SK-N-DZ (cell line): ENCODE measurements at places on chromosomes 7 and 10.

DNA sequence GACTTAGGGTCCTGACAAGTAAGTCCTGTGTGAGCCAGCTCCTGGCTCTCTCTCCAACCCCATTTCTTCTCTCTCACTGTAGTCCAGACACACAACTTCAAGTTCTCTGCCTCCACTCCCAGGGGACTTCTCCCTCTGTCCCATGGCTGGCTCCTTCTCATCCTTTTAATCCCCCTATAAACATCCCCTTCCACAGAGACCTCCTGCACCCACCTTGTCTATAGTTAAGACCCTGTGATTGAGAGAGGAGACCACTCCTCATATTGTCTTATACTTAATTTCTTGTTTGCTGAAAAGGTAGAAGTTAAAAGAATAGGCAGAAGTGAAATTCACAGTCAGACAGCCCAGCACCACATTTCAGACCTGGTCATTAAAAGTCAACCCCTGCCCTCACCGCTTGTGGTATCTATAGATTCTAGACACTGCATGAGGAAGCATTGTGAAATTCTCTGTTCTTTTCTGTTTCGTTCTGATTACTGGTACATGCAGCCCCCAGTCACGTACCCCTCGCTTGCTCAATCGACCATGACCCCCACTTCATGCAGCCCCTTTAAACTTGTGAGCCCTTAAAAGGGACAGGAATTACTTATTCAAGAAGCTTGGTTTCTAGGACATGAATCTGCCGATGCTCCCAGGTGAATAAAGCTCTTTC is 125.6 kb upstream of the FRMD4A start:
- no peak for DNase-seq

GRCh38 chr10:5488272-5489161 is 10.9 kb downstream of the CALML5 start:
- no peak for DNase-seq

GRCh38 chr10:14003517-14004184 is 327.1 kb downstream of the FRMD4A start:
- no peak for DNase-seq

DNA sequence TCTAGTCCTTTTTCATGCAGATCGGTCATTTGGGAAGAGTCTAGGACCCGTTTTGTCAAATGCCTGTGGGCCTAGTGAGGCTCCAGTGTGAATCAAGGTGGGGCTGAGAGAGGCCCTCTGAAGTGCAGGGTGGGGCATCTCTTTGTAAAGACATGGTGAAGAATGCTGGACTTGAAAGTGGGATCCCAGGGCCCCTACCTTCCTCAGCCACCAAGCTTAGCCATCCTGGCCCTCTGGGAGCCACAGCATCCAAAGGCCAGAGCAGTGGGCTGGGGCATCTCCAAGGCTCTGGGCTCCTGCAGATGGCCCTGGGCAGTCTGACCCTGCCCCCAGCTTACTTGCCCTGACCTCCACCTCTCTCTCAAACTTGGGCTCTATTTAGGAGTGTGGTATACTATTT is 78.5 kb downstream of the ADCY1 start:
- DNase-seq: no peak

- peak; percentile 63 for DNase-seq
Observed at GRCh38 chr10:101829561-101830315, 11.5 kb upstream of the OGA start.

DNA sequence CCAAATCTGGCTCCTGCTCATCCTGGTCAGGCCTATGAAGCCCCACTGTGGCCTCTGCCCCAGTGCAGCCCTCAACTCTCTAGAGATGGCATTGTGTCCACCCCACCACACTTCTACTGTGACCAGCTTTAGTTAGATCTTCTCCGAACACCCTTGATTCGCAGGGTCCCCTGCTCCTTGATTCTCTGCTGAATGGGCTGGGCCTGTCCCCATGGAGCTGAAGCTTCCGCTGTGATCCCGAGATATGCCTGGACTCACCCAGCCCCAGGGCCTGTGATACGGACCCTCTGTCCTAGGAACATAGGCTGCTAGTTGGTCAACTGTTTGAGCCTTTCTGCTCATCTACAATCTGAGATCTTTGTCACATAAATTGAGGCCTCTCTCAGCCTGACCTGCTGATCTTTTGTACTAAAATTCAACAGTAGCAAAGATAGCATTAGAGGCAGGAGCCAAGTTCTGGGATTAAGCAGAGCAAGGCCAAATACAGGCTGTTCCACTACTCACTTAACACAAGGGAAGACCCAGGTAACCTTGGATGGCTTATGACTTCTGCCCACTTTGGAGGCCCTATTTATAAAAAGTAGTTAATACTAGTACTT is 6.5 kb upstream of the PPIF start:
- no peak for DNase-seq

GRCh38 chr7:30139836-30140384 is 5.1 kb downstream of the MTURN start:
- no peak for DNase-seq

DNA sequence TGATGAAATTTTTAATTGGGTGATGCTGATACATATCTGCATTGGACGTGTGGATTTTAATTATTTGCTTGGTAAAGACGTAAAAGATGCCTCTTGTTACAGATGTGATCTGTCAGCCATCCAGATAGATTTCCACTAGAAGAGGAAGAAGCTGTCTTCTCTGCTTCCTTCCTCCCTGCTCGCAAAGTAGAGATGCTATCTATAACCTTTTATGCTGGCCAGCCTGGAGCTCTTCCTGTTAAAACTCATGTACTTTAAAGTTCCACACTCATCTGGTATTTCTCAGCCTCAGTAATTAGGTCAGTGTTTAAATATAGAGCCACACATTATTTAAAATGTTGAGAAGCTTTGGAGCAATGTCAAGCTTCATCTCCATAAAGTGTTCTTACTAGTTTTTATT is 51.2 kb upstream of the TMEM229A start:
- DNase-seq: peak; percentile 83

GRCh38 chr10:117346574-117346973 is 28.7 kb downstream of the PDZD8 start:
- DNase-seq: no peak

DNA sequence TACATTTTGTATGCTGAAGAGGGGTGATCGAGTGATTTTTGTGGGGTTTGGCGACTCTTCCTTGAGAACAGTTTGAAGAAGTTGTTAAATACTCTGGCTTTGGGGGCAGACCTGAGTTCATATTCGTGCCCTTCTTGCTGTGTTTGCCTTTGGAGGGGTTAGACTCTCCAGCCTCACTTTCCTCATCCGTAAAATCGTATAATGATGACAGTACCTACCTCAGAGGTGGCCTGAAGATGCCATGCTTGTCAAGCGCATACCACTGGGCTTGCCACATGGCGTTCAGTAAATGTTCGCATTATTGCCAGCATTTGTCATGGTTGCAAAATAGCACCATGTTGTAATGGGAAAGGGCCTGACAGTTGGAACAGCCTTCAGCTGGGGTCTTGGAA is 1.3 kb downstream of the STK17A start:
- DNase-seq: no peak

DNA sequence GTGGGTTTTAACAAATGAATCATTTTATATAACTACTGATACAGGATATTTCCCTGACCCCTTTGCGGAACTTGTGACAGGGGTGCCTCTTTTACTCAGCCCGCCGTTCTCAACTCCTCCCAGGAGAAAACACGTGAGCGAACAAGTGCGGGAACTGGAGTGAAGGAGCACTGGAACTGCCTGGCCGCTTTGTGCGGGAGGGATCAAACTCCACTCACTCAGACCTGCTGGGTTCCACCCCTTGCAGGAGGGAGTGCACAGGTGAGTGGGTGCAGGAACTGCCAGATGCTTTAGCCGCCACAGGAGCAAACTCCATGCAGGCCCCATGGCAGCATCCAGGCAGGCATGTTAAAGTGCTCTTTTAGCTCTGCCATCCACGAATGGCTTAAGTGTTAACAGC is 513.4 kb upstream of the GRM3 start:
- DNase-seq: no peak

DNA sequence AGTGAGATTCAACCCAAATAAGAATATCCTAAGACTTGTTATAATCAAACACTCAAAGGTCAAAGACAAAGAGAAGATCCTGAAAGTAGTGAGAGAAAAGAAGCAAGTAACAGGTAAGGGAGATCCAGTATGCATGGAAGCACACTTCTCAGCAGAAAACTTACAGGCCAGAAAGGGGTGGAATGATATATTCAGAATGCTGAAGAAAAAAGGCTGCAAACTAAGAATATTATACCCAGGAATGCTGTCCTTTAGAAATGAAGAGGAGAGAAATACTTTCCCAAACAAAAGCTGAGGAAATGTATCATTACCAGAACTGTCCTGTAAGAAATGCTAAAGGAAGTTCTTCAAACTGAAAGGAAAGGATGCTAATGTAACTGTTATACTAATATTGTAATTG is 12.6 kb upstream of the ZNF746 start:
- DNase-seq: no peak

- DNase-seq: no peak
Observed at GRCh38 chr7:50594136-50594535, 28.9 kb upstream of the DDC start.

DNA sequence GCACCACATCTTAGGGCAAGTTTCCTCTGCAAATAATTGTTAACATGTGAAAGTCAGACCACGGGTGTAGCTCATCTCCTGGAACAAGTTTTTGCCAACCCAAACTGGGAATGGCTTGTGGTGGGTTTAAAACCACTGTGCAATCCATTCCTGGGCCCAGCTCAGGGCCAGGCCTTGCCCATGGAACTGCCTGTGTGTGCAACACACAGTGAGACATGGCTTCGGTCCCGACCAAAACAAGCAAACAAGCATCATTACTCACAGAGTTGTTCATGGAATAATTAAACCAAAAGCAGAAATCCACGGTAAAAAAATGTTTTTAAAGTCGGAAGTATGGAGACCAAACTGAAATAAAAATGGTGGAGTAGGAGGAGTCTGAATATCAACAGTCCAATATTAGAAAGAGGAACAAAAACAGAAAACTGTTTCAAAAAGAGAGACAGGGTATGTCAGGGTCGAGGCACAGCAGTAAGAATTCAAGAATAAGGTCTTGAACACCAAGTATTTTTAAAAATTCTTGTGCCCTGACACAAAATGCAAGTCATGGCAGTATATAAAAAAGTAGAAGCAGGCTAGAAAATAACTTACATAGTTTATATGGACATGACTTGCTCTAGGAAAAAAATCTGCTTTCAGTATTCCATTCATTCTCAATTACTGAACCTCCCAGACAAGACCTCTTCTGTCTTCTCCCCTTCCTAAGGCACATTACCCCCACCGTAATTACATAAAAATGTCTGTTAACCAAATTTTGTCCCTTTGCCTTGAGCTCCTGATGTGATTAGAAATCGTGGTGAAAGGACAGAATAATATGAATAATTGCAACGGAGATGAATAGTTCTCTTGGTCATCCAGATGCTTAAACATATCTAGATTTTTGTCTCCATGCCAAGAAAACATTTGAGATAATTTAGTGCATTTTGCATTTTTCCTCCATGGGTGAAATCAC is 88.4 kb downstream of the FAS start:
- peak; percentile 76 for DNase-seq

DNA sequence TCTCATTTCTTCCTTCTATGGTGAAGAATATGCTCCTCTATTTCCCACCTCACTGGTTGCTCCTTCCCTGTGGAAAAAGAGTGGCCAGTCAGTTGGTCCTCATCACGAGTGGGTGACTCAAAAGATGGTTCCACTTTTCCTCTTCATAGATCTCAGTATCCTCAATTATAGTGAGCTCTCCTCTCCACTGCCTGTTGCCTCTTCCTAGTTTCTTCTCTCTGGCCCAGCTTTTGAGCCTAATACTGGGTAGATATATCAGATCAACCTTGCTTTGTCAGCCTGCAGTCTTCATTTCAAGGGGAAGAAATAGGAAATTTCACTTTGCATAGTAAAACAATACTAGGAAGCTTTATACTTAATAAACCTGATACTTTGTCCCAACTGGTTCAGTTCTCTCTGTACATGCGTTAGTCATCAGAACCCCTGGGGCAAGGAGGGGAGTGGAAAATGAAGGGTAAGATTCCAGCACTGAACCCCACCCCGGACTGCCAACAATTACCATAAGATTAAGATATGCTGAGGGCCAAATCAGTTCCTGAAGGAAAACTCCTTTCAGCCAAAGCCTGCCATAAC is 15.5 kb upstream of the WNT16 start:
- DNase-seq: no peak

GRCh38 chr10:35640951-35641675 is 983 bp downstream of the FZD8 start:
- peak; percentile 73 for DNase-seq

- no peak for DNase-seq
Observed at GRCh38 chr7:44801890-44802289, 5.4 kb downstream of the PPIA start.

DNA sequence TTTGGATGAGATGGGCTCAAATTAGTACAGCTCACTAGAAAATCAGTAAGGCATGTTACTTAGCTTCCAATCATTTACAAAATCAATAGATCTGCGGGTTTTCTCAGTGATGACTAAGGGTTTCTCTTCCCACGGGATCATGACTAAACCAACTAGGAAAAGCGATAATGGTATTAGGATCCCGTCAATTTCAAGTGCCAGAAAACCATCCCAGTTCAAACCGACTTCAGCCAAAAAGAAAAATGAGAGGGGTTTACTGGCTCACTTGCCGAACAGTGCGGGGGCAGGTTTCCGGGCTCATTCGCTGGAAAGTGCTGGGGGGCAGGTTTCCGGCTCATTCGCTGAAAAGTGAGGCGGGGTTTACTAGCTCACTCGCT is 62.1 kb upstream of the LYZL2 start:
- no peak for DNase-seq

DNA sequence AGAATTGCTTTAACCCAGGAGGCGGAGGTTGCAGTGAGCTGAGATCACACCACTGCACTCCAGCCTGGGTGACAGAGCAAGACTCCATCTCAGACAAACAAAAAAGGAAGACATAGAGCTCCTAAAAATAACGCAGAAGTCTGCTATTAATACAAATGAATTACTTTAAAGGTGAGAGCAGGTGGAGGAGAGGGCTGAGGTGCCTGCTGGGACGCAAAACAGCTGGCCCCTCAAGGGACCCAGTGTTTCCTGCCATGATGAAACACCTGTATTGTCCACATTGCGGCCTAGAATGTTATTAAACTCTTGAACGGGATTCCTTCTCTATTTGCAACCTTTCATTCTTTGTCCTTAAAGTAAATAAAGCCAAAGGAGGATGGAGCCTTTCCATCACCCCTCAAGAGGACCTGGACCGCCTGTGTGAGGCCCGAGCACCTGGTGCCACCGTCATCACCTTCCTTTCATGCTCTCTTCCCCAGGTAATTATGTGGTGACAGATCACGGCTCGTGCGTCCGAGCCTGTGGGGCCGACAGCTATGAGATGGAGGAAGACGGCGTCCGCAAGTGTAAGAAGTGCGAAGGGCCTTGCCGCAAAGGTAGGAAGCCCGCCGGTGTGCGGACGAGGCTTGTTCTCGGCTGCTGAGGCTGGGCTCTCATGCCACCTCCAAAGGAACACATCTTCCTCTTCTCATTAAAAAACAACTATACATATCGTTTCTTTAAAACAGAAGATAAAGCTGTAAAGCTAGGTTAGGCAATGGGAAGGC is 136.7 kb downstream of the EGFR start:
- DNase-seq: no peak

GRCh38 chr10:19828278-19829049 is 12.2 kb downstream of the PLXDC2 start:
- no peak for DNase-seq
